Activated naive CD8-positive, alpha-beta T cell treated with anti-CD3 and anti-CD28 coated beads for 36 hours (primary cell): ENCODE measurements at places on chromosomes 7 and 10.

- no peak for DNase-seq
These were observed 29.0 kb upstream of the MGMT start for GRCh38 chr10:129438024-129438423.

DNA sequence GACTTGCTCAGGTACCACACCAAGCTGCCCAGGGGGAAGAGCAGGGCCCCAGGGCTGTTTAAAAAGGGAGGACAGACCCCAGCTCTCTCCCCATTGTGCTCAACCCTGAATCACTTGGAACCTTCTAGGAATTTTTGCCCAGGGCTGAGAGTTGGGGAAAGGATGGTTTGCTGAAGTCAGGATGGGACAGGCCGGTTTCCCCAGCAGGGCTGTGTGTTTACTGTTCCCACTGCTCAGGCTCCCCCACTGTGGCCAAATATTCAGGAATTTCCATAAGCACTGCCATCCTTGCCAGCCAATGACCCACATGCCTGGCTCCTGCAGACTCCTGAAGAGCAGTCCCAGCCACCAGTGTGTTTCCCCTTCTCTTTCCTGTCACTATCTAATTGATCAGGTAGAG lies 120.7 kb downstream of the WDFY4 start:
- DNase-seq, result no peak

DNA sequence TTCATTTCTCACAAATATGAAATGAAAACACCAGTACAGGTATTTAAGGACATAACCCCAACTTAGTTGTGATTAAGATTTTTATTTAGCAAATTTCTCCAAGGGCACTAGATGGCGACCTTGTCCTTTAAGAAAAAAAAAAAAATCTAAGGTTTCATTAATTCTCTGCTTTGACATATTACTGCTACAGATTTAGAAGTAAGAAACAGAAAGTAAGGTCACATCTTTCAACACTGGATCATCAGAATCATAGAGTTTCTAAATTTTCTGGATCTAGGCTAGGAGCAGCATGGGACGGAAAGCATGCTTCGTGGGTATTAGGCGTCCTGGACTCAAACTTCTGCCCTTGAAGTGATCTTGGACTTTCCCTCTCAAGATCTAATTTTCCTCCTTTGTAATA lies 85.5 kb upstream of the PRKG1 start:
- no peak for DNase-seq

DNA sequence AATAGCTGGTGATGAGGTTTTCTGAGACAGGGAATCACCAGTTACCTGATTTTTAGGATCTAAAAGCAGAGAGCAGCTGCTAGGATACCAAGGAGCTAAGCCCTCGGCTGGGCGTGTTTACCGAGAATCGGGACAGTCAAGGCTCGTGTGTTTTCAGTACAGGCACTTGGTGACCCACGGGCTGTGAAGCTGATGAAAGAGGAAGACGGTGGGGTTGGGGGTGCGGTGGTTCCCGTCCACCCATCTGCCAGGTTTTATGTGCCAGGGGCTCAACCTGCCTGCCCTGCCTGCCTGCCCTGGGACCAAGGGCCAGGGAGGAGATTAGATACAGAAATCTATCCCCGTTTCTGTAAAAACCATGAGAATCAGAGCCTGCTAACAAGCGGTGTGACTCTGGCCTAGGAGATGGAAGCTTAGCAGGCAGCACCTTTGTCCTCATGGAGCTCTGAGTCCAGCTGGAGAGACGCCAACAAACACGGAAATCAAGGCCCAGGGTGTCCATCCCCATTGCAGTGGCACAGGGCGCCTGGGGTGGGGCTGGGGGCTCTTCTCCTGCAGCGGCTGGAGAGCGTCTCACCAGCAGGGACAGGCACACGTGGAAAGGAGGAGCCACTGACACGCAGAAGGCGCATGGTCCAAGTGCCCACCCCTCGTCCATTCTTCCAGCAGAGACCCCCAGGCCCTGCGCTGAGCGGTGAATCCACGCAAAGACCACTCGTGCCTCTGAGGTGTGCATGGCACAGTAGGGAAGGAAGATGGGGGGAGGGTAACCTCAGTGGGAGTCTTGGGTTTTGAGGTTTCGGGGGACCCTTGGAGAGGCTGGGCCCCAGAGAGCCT lies 265.0 kb upstream of the TCERG1L start:
- no peak for DNase-seq

- DNase-seq, result no peak
These were observed 147.9 kb upstream of the SEMA3C start for GRCh38 chr7:81066797-81067196.

DNA sequence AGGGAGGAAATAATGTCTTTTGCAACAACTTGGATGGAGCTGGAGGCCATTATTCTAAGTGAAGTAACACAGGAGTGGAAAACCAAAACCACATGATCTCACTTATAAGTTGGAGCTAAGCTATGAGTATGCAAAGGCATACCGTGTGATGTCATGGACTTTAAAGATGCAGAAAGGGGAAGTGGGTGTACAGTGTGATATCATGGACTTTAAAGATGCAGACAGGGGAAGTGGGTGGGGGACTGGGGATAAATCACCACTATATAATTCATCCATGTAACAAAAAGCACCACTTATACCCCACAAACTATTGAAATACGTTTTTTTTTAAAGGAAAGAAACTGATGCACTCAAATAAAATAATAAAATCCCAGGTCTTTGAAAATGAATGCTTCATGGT lies 29.5 kb downstream of the LYZL2 start:
- no peak for DNase-seq

DNA sequence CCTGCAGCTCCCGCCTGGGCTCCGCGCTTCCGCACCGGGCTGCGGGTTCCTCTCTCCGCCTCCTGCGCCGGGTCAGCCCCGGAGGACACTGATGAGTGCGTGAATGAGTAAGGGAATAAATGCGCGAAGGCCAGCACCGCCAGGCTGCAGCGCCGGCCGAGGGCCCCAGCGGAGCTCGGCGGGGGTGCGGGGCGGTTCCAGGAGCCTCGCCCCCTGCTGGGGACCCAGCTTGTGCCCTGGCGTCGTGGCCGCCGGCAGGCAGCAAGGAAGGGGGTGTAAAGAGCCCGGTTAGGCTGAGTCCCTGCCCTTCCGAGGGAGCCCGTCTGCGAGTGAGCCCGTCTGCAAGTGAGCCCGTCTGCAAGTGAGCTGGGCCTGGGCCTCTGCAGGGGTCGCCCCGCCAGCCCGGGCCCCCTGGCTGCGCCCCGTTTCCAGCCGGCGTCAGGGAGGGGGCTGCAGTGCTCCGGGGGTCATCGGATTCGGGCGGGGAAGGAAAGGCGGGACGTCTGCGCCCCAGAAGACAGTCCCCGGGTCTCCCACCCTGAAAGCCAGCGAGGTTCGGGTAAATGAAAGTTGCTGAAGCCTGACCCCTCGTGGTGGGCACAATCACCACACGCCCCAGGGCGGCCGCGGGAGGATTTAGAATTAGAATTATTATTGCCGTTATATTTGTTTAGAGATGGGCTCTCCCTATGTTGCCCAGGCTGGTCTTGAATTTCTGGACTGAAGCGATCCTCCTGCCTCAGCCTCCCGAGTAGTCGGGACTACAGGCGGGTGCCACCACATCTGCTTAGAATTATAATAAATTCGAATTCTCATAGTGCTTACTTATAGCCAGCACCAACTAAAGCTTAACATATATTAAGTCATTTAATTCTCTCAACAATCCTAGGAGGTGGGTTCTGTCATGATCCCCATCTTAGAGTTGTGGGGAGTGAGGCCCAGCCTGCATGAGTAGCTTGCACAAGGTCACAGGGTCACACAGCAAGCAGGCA lies 8.6 kb upstream of the CRYGN start:
- DNase-seq, result peak; percentile 73

GRCh38 chr7:20158684-20159083 lies 58.5 kb downstream of the MACC1 start:
- no peak for DNase-seq

GRCh38 chr7:142581341-142581740 lies 167.9 kb upstream of the PRSS1 start:
- DNase-seq, result peak; percentile 29

DNA sequence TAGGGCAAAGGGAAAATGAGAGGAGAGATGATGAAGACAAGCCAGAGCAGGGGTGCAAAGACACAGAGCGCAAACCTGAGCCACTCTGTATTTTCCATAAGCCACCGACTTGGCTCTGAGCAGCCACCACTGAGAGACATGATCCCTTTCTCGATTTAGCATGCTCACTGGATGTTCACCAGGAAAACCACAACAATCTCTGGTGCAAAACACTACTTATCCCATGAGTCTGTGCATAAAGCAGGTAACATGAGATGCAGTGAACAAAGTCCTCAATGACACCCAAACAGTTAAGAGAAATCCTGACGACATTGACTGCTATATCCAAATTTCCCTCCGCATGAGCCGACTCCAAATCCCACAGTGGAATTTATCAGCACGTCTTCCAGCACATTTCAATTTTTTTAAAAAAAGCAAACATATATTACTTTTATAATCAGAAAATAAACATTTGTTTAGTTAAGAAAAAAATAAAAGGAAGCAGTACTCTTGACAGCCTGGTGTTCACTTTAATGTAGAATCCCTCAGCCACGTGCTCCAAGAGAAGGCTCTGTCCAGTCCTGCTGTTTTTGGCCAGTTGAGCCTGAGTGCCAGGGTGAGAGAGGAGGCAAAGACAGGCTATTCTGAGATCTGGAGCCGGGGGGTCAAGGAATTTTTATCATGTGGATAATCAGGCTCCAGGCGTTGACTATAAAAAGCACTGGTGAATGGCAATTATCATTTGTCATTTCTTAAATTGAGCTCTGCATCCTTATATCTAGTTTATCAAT lies 238.4 kb downstream of the KCNMA1 start:
- DNase-seq, result no peak

- DNase-seq, result no peak
These were observed 23.0 kb upstream of the ZMYND11 start for GRCh38 chr10:112246-112645.

GRCh38 chr10:44049301-44050015 lies 335.4 kb downstream of the CXCL12 start:
- no peak for DNase-seq

- DNase-seq, result no peak
These were observed 9.9 kb downstream of the CLDN12 start for GRCh38 chr7:90413185-90413528.

GRCh38 chr10:74165530-74165901 lies 14.5 kb downstream of the ADK start:
- DNase-seq, result no peak

- no peak for DNase-seq
These were observed 448.7 kb upstream of the POM121L12 start for GRCh38 chr7:52586704-52587103.

DNA sequence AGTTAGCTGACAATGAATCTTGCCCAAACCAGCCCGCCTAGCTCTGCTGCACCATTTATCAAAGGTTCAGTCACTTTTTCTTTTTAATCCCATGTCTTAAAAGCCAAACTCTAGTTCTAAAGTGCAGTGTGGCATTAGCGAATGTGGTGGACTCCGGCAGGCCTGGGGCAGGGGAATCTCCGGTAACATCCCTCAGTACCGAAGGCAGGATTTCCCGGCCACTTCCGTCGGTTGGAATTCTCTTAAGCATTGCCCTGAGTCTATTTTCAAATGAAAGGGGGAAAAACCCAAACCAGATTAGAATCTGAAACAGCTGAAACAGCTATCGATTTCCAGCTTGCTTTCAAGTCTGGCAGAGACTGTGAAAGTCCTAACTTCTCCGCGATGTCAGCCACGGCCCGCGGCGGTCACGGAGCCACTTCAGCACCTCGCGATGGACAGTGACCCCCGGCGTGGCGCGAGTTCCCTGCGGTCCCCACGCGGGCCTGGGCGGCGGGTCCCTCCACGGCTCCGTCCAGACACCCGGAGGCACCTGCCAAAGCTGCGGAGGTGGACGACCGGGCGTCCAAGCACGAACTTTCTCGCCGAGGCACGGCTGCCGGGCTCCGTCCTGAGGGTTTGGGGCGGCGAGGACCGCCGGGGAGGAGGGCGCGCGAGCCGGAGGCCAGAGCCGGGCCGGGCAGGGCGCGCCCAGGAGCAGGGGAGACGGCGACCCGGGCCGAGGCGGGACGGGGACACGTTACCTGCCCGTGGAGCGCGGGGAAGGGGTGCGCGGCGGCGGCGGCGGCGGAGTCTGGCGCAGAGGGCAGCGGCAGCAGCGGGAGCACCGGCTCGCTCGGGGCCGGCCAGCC lies 745 bp downstream of the TCERG1L start:
- DNase-seq, result no peak

DNA sequence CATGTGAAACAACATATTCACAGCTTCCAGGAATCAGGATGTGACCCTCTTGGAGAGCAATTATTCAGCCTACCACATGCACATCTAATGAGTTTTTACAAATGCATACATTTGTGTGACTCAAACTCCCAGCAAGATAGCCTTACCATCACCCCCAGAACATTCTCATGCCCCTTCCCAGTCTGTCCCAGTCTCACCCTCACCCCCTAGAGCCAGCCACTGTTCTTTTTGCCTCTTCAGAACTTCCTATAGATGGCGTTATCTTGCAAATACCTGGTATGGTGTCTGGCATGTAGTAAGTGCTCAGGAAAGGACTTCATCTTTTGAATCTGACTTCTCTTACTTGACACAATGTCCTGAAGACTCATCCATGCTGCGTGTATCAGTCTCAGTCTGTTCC lies 23.9 kb upstream of the AOC1 start:
- DNase-seq, result no peak

DNA sequence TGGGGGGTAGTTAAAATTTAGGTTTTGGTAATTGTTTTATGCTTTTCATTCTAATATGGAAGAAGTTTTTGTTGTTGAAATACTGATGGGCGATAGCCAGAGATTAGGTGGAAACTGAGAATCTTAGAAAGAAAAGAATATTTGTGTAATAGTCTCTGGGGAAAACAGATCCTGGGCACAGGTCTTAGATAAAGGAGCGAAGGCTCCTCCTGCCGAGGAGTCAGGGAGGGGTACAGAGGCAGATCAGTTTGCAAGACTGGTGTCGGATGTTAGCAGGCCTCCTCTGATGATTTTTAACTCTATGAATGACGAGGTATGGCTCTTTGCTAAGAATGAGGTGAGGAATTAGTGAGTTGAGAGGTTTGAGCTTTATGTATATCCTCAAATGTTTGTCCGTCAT lies 339.7 kb downstream of the HGF start:
- DNase-seq, result no peak

GRCh38 chr7:88046839-88047573 lies 113.0 kb downstream of the ADAM22 start:
- no peak for DNase-seq

- peak; percentile 21 for DNase-seq
These were observed 61.0 kb upstream of the SFMBT2 start for GRCh38 chr10:7471720-7472367.

GRCh38 chr10:93904901-93905300 lies 11.1 kb downstream of the SLC35G1 start:
- DNase-seq, result no peak

DNA sequence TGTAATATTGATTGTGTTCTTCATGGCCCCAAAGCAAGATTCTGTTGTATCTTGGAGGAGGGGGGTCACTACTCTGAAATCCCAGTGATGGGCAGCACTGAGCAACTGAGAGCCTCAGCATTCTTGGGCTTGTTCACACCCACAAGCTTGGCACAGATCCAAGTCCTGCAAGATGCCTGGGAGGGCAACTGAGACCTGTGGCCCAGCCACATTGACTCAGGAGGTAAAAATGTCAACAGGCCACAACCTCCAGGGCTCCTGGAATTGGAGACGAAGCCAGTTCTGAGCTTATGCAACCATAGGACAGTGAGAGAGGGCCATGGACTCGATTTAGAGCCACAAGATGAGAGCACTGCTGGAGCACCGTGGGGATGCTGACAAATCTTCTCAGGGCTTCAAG lies 3.1 kb upstream of the DOCK1 start:
- DNase-seq, result no peak

GRCh38 chr7:1225441-1226185 lies 7.1 kb upstream of the UNCX start:
- DNase-seq, result peak; percentile 59
